Stimulated activated CD4-positive, alpha-beta T cell treated with anti-CD3 and anti-CD28 coated beads, Interleukin-15, amount 100 ng/mL, for 24 hours (primary cell): ENCODE measurements at places on chromosomes 16 and 17.

DNA sequence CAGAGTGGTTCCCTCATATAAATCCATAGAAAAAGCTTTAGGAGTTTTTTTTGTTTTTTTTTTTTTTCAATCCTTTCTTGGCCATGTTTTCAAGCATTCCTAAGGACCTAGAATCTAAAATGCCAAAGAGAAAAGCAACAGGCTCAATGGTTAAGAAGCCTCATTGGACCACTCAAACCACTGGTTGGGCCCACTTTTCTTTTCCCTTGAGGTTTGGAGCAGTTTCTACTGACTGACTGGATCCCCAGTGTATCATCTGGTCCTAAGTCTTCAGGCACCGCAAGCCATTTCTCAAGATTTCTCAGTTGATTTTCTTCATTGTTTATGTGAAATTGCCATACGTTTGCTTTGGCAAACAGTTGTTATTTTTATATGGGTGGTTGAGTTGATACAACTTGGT lies 14.4 kb downstream of the METTL9 start:
- no peak for DNase-seq

- DNase-seq: no peak
These were observed 51.7 kb downstream of the ARHGAP27 start for GRCh38 chr17:45380991-45381390.

DNA sequence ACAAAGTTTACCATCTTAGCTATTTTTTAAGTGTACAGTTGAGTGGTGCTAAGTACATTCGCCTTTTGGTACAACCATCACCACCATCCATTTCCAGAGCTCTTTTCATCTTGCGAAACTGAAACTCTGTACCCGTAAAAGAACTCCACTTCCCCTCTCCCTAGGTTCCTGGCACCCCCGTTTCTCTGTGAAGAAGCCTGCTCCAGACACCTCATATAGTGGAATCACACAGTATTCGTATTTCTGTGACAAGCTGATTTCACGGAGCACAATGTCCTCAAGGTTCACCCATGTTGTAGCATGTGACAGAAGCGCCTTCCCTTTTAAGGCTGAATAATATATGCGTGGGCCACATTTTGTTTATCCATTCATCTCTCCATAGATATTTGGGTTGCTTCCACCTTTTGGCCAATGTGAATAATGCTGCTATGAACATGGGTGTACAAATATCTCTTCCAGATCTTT lies 54.2 kb upstream of the MAP3K14 start:
- no peak for DNase-seq

DNA sequence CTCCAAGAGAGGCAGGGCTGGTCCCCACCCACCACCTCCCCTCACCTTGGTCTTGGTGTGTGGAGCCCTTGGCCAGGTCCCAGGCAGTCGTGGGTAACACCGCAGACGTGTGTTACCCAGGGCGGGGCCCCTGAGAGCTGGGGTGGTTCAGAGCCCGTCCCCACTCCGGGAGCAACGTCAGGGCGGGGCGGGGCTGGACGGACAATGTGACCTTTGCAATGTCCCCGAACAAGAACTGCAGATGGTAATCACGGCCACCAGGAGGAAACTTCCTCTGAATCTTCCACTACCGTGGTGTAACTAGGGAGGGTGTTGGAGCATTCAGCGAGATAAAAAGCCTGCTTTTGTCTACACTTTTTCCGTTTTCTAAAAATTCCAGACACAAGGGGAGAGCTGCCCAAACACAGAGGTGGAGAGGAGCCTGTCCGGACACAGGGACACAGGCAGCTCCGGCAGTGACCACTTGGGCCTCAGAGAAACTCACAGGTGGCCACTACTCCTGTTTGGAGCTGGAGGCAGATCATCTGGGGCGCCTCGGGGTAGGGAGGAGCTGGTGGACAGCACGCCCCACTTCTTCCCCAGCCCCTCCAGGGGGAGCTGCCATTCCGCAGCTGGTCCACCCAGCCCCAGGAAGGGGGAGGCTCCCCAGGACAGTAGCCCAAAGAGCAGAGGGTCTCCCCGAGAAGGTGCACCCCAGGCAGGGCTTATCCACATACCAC lies 14.2 kb upstream of the SLC38A10 start:
- DNase-seq: peak; percentile 50

DNA sequence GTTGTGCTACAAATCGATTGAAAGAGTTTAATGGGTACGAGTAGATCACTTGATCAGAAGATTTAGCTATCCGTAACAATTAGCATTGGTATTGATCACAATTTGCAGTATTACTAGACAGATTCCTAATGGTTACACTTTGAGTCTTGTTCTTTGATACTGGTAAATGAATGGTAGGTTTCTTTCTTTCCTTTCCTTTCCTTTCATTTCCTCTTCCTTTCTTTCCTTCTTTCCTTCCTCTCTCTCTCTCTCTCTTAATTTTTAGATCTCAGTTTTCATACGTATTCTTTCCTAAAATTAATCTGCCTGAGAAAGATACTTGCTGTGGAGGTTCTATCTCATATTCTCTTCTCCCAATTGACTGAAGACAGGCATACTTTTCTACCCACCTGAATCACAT lies 17.9 kb downstream of the CPD start:
- DNase-seq: no peak

DNA sequence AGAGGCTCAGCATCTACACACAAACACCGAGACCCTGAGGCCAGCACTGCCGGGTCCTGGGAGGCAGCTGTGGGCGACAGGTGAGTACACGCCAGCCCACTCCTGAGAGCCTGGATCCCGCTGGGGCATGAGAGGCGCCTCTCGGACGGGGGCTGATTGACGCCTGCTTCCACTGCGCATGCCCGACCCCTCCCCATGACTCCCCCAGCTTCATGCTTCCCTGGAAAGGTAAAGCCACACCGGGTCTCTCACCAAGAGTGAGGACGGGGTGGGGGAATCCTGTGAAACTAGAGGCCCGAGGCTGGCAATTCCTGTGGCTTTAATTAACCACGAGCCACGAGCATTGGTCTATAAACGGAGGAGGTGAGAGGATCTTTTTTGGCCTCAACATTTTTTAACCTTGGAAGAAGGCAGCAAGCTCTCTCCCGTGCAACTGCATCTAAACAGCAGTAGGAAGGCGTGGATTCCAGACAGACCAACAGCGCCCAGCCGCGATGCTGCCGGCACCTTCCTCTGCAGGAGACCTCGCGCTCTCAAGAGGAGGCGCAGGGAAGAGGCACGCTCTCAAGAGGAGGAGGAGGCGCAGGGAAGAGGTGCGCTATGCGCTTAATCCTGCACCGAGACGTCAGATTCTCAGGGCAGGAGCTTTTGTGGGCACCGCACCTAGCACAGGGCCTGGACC lies 71.8 kb upstream of the METRNL start:
- DNase-seq: no peak

GRCh38 chr16:782258-782657 lies 5.9 kb downstream of the RPUSD1 start:
- DNase-seq: no peak

GRCh38 chr17:6948562-6948961 lies 47.3 kb upstream of the ALOX12 start:
- peak; percentile 20 for DNase-seq

GRCh38 chr16:20051611-20052010 lies 22.1 kb downstream of the GPR139 start:
- no peak for DNase-seq

- DNase-seq: peak; percentile 34
These were observed 6.1 kb downstream of the DRG2 start for GRCh38 chr17:18093616-18094408.

DNA sequence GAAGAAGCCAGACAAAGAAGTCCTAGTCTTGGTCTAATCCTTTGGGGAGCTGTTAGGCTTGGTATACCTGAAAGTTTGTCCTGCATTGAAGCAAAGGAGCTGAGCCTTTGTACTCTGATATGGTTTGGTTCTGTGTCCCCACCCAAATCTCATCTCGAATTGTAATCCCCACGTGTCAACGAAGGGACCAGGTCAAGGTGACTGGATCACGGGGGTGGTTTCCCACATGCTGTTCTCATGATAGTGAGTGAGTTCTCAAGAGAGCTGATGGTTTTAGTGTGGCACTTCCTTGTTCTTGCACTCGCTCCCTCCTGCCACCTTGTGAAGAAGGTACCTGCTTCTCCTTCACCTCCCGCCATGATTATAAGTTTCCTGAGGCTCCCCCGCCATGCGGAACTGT lies 33.6 kb downstream of the FAM20A start:
- DNase-seq: no peak

GRCh38 chr16:75074920-75075687 lies 41.5 kb downstream of the LDHD start:
- peak; percentile 83 for DNase-seq

DNA sequence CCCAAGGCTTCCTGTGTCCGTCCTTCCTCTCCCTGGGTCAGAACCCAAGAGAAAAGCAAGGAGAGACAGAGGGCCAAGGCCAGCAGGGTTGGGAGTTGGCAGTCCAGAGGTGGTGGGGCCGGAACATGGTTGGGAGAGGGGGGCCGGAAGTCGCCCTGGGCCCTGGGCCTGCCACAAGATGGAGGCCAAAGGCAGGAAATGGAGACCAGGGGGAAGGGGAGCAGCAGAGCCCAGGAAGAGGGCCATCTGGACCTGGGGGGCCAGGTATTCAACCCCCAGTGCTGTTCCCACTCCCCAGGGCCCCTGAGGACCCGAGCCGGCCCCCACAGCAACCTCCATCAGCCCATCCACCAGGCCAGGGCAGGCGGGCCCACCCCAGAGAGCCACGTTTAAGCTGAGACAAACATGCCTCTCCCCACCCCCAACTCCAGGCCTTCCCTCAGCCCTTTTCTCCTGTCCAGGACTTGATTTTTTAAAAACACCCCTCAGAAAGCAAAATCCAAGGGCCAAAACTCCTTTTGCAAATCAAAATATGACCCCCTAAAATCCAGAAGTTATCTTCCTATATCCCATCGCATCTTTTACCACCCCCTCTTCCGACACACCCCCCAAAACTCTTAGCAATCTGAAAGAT lies 4.4 kb upstream of the BCL6B start:
- no peak for DNase-seq
